Caco-2 (cell line): ENCODE measurements at places on chromosomes 7 and 10.
A peak's percentile ranks its signal among the peaks of the same experiment; 100 is the strongest.

DNA sequence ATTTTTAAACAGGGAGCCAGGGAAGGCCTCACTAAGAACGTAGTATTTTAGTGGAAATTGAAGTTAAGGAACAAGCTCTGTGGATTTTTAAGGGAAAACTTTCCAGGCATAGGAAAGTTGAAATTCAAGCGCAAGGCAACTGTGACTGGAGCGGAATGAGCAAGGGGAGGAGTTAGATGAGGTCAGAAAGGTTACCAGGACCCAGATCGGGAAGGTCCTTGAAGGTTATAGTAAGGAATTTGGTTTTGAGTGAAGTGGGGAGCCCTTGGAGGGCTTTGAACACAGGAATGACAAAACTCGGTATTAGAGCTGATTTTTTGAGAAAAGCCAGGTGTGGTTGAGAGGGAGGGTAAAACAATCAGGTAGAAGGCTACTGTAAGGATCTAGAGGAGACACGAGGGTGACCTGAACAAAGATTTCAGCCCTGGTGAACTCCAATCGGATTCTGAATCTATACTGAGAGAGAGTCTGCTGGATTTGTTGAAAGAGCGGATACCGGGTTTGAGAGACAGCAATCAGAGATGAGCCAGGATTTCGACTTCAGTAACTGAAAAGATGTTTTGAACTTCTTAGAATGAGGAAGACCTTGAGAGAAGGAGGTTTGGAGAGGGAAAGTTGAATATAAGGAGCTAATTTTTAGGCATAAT lies 1013.9 kb downstream of the NRG3 start:
- no peak for DNase-seq

- peak; percentile 32 for DNase-seq
These were observed 16.7 kb upstream of the CCDC3 start for GRCh38 chr10:13018171-13018570.

DNA sequence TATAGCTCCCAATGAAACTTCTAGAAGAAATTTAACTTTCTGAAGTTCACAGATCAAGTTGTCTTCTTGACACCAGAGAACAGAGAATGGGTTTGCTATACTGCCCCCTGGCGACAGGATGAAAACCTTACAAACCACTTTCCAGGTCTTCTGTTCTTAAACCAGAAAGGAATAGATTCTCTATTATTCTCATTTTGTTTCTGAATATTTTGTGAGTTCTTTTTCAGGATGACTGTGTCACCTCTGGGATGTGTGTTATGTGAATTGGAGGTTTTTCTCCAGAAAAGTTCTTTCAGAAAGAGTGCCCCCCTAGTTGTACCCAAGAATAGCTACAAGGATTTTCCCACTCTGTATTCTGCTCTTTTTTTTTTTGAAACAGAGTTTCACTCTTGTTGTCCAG lies 6.3 kb downstream of the IFT22 start:
- peak; percentile 63 for DNase-seq

- no peak for DNase-seq
These were observed 63.6 kb downstream of the INSIG1 start for GRCh38 chr7:155361346-155361680.

DNA sequence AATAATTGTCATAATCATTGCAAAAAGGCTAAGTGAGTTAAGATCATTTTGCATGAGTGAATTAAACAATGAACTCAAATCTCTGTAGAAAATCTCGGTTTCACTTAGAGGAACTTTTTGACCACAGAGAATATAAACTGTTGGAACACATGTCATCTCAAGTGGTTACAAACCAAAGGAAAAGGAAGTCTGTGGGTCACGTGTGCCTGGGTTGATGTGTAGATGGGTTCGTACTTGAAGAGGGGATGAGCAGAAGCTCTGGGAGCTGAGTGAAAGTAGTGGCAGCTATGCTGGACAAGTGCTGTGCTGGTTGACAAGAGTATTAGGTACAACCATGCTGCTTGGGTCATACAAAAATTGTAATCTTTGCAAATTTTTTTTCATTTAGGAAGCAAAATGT lies 35.0 kb downstream of the GLRX3 start:
- DNase-seq: no peak

- DNase-seq: no peak
These were observed 153.6 kb upstream of the ZMIZ1 start for GRCh38 chr10:78915190-78915518.

- DNase-seq: no peak
These were observed 95.8 kb upstream of the AGBL3 start for GRCh38 chr7:134890246-134891240.

- DNase-seq: no peak
These were observed 886.7 kb upstream of the GHITM start for GRCh38 chr10:83252596-83252995.

DNA sequence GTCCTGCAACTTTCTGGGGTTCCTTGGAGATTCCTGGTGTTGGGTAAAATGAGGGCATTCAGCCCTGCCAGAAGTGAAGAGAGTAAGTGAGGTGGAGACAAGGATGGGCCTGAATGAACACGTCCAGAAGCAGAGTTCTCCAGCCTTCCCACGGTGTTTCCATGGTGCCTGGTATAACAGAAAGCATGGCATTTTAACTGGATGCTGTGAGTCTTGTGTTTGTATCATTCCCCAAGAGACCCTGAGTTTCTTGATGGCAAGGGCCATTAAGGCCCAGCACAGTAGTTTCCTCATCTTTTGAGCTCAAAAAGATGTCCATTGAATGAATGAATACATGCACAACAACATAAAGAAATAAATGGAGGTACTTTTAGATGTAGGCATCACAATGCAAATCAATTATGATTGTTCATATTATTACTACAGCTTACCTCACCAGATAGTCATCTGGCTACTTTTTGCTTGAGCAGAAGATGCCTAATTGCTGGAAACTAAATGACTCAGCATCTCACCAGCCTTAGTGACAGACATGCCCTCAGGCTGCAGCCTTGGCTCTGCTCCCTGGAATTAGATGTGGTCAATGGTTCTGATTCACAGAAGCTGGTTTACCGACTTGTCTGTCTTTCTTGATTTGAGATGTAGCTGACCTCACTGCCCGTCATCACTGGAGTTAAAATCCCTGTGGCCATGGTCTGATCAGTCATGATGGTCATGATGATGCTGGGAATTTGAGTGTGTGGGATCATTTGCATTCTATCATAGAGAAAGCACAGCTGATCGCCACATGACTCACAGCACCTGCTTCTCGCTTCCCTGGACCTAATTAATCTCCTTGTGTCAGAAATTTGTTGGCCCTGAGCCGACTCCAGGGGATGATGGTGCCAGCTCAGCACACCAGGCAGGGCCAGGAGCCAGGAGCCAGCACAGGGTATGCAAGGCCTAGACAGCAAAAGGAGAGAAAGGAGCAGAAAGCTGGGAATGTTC lies 83.9 kb downstream of the CXCL12 start:
- DNase-seq: no peak

- no peak for DNase-seq
These were observed 293.8 kb upstream of the SHH start for GRCh38 chr7:156106107-156106426.

DNA sequence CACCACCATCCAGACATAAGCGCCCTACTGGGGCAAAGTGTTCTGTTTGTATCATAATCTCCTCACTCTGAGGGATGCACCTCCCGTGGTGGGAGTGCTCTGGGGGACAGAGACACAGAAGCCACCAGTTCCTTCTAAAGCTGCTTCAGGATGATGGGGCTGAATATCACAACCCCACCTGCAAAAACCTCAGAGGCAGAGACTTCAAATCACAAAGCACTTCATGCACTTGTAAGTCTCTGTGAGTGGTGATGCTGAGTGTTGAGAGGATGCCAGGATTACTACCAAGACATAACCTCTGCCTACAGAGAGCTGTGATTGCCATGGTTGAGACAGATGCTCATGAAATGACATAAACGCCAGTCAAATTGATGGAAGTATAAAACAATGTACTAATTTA lies 255.5 kb downstream of the CALN1 start:
- DNase-seq: no peak

DNA sequence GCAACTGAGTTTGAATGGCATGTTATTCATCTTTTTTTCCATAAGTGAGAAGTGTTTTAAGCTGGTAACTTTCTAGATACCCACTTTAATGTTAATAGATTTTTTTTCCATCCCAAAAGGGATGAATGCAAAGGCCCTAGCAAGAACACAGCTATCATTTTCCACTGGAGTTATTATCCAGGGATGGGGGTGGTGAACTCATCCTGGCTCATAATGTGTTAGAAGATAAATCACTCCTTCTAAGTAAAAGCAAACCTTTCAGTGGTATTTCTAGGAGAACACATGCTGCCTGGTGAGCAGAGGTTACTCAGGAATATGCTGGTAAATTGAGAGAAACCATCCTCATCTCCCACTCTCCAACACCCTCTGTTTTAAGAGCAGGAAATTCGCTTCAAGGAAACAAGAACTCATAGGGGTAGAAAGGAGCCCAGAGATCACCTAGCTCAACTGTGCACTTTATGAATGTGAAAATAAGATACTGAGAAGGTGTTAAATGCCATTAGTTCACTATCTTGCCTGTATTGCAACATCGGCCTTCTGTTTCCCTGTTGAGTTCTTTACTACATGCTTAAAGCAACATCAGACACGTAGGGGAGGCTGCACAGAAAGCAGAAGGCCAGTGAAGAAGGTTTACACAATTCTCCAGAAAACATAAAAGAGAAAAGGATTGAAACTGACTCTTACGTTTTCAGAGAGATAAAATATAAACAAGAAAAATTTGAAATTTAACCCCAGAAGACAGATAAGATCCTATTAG lies 264.0 kb upstream of the PRKCQ start:
- DNase-seq: no peak

DNA sequence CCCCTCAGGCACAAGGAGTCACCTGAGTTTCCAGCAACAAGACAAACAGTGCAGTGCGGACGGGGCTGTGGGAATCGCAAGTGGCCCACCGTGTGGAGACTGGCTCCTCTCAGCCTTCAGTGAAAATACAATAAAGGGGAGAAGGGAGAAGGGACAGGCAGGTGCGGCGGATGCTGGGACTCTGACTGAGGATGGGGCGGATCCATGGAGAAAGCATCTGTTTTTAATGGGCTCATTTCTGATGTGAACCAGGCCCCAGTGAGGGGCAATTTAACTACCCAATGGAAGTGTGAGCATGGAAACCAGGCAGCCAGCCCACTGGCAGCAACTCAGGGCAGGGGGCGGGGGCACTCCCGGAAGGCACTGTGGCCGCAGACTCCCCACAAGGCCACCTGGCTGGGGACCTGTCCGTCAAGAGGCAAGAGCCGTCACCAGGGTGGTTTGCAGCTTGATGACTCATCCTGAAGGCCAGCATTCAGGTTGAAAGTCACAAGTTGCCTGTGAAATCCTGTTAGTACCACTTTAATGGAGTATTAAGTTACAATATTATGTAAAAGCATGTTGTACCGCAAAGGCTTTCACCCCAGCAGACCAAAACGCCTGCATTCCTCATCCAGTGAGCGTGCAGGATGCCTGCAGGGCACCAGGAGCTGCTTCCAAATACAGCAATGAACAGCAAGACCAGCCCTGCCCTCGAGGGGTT lies 476.4 kb downstream of the PTPRN2 start:
- DNase-seq: no peak

DNA sequence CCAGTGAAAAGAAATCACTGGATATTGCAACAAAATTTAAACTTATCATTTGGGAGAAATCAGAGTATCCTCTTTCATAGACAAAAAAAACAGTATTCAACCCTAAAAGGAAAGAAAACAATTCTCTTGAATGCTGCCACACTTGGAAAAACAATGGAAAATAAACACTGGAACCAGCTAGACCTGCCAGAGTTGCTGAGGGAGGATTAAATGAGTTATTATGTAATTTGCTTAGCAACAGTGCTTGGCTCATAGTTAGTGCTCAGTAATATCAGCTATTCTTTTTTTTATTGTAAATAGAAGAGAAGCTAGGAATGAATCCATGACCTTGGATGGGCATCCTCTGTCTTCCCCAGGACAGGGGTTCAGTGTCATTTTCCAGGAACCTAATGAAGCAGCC lies 11.0 kb upstream of the ZNF273 start:
- no peak for DNase-seq

DNA sequence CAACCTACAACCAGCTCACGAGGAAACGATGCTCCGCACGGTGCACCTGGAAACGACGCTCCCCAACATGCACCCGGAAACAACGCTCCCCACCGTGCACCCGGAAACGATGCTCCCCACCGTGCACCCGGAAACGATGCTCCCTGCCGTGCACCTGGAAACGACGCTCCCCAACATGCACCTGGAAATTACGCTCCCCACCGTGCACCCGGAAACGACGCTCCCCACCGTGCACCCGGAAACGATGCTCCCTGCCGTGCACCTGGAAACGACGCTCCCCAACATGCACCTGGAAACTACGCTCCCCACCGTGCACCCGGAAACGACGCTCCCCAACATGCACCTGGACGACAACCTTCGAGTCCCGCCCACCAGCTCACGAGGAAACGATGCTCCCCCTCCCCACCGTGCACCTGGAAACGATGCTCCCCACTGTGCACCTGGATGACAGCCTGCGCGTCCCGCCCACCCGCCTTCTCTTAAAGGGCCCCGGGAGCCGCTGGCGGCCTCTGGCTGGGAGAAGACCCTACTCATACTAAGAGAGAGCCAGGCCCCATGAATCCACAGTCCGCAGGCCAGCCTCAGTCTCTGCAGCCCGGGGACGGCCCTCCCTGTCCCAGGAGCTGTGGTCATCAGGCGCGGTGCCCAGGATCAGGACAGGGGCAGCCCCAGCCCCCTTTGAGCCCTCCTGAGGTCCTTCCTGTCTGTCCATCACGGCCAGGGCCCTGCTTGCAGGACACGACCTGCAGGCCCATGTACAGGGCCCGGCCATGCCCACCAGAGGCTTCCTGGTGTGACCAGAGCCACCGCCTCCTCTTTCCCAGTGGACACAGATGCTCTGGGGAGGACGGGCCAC lies 98.3 kb downstream of the PDGFA start:
- DNase-seq: no peak

DNA sequence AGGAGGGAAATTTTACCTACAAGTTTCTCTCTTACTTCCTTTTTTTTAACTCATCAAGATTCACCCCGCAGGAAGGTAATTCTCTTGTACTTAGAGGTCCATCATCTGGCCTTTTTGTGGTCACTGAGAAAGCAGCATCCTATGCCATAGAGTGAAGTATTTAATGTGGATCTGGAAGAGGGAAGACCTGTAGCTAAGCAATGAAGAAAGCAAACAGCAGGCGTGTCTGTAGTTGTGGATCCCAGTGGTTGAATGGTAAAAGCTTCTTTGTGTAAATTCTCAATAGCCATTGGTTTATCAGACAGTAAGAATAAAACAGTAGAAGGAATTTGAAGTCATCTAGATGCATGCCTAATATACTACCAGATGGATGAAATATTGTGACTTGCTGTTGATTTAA lies 196.4 kb downstream of the ANKRD7 start:
- DNase-seq: no peak

DNA sequence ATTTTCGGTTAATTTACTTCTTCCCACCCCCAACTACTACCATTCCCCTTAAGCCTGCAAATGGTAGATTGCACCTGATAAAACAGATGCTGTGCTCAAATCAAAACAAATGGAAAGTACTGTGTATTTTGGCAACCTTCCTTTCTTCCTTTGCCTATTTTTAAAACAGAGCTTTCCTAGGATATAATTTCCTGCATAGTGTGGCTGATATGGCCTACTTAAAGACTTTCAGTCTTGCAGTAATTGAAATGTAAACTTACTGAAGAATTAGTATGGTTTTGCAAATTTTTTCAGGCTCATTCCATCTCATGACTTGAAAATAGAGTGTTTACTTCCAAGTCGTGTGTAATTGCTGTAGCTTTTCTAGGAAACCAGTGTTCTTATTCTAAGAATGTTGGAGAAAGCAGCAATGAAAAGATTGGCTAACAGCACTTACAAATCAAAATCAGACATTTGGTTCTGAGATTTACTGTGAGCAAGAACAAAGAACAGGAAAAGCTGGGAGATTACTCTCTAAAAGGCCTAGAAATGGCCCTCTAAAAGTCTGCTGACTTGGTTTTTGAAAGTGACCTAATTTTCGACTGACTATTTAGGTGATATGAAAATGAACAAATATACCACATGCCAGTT lies 52.0 kb downstream of the REEP3 start:
- DNase-seq: no peak
